ENCODE measurements at places on chromosomes 12 and 14.

- no peak for DNase-seq
Measured at GRCh38 chr12:91104812-91105466, 6.4 kb downstream of the LUM start.

GRCh38 chr14:83247924-83248639 lies 1714.4 kb upstream of the SEL1L start:
- DNase-seq = no peak

GRCh38 chr12:103647267-103647666 lies 60.2 kb downstream of the STAB2 start:
- no peak for DNase-seq

DNA sequence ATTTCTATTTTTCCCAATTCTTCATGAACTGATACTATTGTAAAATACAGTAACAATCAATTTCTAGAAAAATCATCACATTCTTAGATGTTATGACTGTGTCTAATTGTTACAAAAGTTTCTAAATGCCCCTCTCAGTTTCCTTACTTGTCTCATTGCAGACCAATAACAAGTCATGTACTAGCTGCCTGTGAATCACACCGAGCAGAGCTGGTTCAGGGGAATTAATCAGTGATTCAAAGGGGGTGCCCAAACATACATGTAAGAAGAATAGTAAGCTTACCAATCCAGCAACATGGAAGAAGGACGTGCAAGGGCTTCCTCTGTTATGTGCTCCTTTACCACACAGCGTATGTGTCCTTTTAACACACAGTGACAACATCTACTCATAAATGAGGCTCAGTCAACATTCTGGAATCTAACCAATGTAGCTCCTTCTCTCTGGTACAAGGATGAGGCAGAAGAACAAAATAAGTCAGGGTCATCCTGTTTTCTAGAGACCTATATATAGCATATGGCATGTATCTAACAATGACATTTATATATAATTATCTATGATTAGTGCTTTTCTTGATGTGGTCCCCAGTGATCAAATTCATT lies 126.4 kb downstream of the SCN8A start:
- no peak for DNase-seq

- DNase-seq = no peak
Measured at GRCh38 chr14:93055651-93056115, 60.0 kb downstream of the ITPK1 start.

GRCh38 chr12:94336211-94336925 lies 123.3 kb downstream of the CEP83 start:
- no peak for DNase-seq

Data from NCI-H510A (cell line).